SW480 (cell line): ENCODE measurements at places on chromosomes 1 and 21.
A peak's percentile ranks its signal among the peaks of the same experiment; 100 is the strongest.

GRCh38 chr1:193919827-193920226, 733.4 kb upstream of the B3GALT2 start:
- DNase-seq = no peak

DNA sequence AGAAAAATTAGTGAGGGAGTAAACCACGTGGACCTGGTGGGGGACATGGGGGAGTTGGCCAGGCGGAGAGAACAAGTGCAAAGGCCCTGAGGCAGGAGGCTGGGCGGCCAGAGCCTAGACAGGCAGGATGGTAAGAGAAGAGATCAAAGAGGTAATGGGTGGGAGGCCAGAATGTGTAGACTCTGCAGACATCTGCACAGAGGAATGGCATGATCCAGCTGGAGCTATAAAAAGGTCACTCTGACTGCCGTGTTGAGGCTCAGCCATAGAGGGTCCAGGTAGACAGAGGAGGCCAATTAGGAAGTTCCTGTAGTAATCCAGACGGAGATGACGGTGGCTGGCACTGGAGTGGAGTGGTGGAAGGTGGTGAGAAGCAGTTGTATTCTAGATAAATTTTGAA, 3.6 kb downstream of the H6PD start:
- peak; percentile 29 for DNase-seq

GRCh38 chr1:167056529-167057231, 33.5 kb downstream of the GPA33 start:
- DNase-seq = no peak

GRCh38 chr1:23984417-23985186, 4.5 kb upstream of the SRSF10 start:
- DNase-seq = no peak

GRCh38 chr1:21319447-21320407, 29.5 kb upstream of the ECE1 start:
- DNase-seq = no peak

DNA sequence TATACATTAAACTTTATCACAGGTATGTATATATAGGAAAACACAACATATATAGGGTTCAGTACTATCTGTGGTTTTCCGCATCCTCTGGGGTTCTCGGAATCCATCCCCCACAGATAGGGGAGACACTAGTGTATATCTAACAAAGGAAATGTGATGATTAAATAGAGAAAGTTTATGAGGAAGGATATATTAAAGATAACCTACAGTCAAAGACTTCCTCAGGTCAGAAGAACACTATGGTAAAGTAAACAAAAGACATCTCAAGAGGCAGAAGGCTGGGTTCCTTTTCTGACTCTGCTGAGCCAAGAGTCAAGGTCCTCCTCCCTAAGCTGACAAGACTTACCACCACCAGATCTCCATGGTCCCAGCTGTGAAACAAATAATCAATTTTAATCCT, 12.1 kb downstream of the USP24 start:
- DNase-seq = no peak

- peak; percentile 71 for DNase-seq
Observed at GRCh38 chr1:202968895-202969295, 1.8 kb upstream of the CYB5R1 start.

- DNase-seq = peak; percentile 83
Observed at GRCh38 chr1:26788836-26789611, 1.3 kb downstream of the PIGV start.

DNA sequence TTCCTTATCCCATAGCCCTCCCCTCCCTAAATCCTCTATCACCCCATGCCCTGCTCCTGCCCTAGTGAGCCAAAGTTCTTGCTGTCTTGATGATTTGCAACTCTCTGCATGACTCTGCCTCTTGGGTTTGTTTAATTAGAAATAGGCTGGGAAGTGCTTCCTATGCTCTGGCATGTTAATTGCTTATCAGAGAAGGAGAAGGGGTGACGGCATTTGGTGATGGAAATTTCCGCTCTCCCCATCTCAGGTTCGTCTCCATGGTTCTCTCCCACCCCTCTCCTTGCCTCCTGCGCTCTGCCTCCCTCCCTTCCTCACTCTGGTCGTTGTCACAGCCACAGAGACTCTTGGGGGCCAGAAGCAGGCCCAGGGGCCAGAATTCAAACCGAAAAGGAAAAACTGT, 68.9 kb downstream of the LRRN2 start:
- DNase-seq = no peak

- no peak for DNase-seq
Observed at GRCh38 chr1:11930571-11931445, 3.7 kb upstream of the PLOD1 start.

DNA sequence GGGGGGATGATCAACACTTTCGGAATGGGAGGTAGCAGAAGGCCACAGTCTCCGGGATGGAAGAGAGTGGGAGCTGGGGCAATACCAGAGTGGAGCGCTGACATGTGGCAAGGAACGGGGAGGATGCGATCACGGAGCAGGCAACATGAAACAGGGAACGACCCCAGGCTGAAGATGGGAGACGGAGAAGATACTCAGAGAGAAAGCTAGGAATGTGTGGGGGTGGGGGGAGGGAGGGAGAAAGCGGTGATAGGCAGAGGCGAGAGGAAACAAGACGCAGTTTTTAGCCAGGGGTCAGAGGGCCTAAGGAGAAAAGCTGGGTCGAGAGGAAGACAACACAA, 577 bp downstream of the RAB3GAP2 start:
- peak; percentile 22 for DNase-seq

DNA sequence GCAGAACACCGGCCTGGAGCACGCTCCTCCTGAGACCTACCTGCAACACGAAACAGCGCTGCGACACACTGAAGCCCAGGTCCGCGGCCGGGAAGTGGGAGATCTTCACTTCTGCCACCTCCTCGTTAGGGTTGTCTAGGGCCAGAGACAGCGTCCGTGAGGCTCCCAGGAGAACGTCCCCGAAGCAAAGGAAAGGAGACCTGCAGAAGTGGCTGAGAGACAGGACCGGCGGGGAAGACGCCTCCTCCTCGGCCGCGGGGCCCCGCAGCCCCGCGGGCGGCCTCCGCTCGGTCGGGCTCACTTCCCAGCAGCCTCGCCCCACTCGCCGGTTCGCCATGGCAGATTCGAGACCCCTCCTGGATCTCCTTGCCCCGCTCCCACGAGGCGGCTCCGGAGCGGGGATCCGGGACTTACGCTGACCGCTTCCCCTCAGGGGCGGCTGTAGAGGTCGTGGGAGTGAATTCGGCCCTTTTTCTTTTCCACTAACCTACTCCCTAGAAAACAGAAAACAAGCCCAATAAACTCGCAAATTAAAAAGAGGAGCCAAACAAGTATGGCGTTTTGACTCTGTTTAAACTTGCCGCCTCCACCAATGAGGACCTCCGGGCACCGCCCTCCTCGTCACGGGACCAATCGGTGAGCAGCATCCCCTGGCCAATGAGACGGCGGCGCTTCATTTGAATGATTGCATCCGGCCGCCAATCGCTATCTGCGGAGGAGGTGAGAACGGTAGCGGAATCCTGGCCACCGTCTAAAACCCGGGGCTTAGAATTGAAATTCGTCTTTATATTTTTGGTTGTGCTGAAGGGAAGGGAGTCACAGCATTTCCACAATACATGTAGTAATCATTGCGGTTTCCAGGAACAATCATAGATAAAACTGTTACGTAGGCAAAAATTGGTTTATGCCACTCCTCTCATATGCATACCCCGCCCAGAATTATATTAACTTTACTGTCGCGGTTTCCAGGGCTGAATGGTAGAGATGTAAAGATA, at the start of gene ASPM:
Gene ASPM (minus strand): TSS at position 569 of the 995 bp plus-strand sequence. CDS start 232 bp downstream, at position 337.
- peak; percentile 92 for DNase-seq

- DNase-seq = no peak
Observed at GRCh38 chr1:210445485-210445884, 116.8 kb downstream of the HHAT start.

- DNase-seq = no peak
Observed at GRCh38 chr1:33030575-33030974, 6.1 kb downstream of the AK2 start.

DNA sequence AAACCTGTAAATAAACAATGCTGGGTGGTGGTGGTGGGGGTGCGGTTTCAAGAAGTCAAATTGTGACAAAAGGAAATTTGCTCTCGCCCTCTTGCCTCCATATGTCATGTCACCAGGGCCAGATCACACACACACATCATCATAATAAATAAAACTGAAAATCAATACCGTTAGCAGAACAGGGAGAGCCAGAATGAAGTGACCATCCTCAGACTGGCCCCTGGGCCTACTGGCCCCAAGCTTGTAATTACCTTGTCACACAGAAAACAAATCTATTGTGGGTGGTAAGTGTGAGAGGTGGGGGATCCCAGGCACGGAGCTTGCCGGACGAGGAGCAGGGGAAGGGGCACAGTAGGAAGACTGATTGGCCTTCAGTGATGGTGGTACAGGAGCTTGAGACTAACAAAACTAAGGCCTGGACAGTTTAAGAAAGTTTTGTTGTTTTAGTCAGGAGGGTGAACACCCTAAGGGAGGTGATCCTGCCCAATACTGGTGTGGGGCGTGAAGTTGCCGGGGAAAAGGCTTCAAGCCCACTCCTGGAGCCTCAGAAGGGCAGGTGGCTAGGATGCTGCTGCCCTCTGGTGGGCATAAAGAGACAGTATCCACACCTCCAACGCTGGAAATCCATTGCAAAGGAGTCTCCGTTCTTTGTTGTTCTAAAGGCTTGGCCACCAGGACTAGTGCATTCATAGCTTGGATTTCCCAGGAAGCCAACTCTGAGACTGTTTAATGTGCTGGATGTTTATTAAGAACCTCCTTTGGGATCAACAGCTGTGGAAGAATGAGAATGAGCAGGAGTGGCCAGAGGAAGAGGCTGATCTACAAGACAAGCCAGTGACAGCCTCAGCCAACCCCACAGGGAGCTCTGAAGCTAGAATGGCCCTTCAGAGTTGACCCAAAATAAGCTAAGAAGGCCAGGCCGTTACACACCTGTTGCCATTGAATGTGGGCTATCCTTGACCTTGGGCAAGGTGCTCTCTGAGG, 8.1 kb upstream of the C1orf216 start:
- peak; percentile 53 for DNase-seq

GRCh38 chr1:59683197-59683596, 131.6 kb upstream of the HOOK1 start:
- DNase-seq = no peak

DNA sequence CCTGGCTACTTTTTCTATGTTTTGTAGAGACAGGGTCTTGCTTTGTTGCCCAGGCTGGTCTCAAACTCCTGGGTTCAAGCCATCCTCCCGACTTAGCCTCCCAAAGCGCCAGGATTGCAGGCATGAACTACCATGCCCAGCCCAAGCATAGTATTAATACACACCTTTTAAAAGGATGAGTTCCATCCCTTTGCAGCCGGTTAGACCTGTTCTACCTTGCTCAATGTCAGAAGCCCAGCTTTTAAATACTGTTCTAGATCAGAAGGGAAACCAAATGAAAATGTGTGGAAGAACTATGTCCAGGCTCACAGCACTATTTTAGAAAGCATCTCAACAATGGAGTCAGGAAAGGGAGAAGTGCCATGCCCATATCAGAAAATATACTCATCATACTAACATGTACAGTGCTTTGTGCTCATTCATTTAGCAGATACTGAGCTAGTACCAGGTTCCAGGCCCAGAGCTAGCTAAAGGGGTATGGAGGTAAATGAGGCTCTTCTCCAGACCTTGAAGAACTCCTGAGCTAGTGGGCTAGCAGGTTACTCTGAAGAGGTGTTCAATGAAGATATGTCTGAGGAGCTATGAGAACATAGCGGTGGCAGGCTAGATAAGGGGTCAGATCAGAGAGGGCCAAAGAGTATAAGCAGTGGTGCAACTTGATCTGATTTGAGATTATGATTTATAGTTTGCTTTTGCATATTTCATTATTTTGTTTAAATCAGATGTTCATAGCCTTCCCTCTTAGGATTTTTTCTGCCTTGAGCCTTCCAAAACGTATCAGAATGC, 78.2 kb downstream of the RNF220 start:
- no peak for DNase-seq

GRCh38 chr21:41751611-41752011, 15.2 kb downstream of the RIPK4 start:
- DNase-seq = no peak

- no peak for DNase-seq
Observed at GRCh38 chr21:29166853-29167252, 36.4 kb downstream of the MAP3K7CL start.

- no peak for DNase-seq
Observed at GRCh38 chr1:18932387-18932786, 24.1 kb downstream of the IFFO2 start.

GRCh38 chr1:222454782-222455181, 93.1 kb downstream of the HHIPL2 start:
- DNase-seq = no peak

DNA sequence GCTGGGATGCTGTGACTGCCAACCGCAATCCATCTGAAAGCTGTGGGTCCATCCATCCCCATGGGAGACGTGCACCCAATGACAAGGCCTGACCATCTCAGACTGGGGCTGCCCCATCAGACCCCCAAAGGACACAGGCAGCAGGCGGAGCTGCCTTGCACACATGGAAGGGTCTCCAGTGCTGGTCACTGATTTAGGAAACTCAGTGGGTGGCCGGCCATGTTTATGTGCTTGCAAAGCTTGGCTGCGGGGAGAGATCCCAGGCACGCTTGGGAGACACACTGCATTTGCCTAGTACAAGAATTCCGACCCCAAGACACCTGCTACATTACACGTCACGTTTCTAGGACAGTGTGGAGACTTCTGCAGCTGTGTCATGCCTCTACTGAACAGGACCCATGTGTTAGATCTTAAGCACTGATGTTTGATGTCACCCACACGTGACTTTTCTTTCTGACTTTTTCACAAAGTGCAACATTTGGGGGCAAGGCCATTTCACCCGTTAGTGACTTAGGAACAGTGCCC, 181.4 kb downstream of the CLIC6 start:
- no peak for DNase-seq

DNA sequence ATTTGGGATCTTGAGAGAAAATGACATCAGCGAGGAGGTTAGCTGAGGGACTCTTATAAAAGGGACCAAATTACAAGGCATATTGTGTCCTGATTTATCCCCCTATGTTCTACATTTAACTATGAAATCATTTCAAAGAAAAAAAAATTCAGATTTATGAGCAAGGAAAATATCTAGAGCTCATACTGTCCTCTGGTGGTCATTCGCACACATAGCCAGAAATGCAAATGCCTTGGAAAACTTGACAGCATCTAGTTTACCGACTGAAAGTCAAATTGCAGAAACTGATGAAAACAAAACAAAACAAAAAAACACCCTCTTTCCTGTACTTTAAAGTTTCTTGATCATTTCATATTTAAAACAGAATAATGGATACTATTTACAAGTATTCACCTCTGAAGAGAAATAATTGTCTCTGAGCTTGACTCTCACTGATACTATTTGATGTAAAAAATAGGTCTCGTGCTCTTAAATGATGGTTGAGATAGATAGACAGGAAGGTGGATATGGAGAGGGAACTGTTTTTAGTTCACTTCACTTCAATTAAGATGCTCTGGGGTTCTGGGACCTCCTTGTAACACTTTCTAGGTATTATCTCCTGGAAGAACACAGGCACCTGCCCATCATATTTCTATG, 253.8 kb downstream of the PCP4 start:
- peak; percentile 56 for DNase-seq

- no peak for DNase-seq
Observed at GRCh38 chr1:109687641-109688499, at the start of gene GSTM1. GSTM1 (plus strand) TSS chr1:109687817; CDS start chr1:109687874, 57 bp downstream.

GRCh38 chr1:199182186-199182843, 543.5 kb downstream of the PTPRC start:
- no peak for DNase-seq

- peak; percentile 21 for DNase-seq
Observed at GRCh38 chr1:89631816-89632656, 884 bp upstream of the LRRC8C start.

GRCh38 chr21:27975514-27975913, 1008.6 kb upstream of the ADAMTS5 start:
- no peak for DNase-seq

GRCh38 chr1:20578062-20578461, 10.8 kb upstream of the CDA start:
- DNase-seq = no peak

- DNase-seq = no peak
Observed at GRCh38 chr1:64478594-64479470, 8.9 kb downstream of the CACHD1 start.
